ENCODE measurements at places on chromosomes 11 and 22. TPM values are rescaled to one million over a fixed set of nuclear protein-coding genes. Genes with fewer than 3 reads are reported as not detected.

Gene FAM111B
- total RNA-seq: 5.6 TPM

Gene PRG3
- total RNA-seq: not detected

Gene DCDC1
- 0.08 TPM for total RNA-seq

Gene ANGPTL5
- not detected for total RNA-seq

Gene PACSIN3
- total RNA-seq: 42.2 TPM

Gene USP2
- total RNA-seq: 0.26 TPM

Gene TMEM191C
- total RNA-seq: 0.13 TPM

Gene SCN2B
- 0.48 TPM for total RNA-seq

Gene FRMD8
- 39.4 TPM for total RNA-seq

Gene OR51E2
- total RNA-seq: not detected

Gene ZNF214
- total RNA-seq: 1.8 TPM

Gene CCDC116
- 0.16 TPM for total RNA-seq

Gene OR52M1
- total RNA-seq: not detected

Gene RAG2
- not detected for total RNA-seq

Gene DDX17
- 213 TPM for total RNA-seq

Gene DDI1
- not detected for total RNA-seq

Gene CD248
- 135 TPM for total RNA-seq

Gene KMT5B
- total RNA-seq: 8.4 TPM

Gene OR52A1
- not detected for total RNA-seq

Gene AAMDC
- total RNA-seq: 17.3 TPM

Gene RCOR2
- 6.9 TPM for total RNA-seq

Gene APOA1
- total RNA-seq: 0.32 TPM

Gene IRF7
- 13.3 TPM for total RNA-seq

Gene YPEL1
- 4.1 TPM for total RNA-seq

Gene MMP11
- total RNA-seq: 10.9 TPM

Gene ADAMTS8
- 3.8 TPM for total RNA-seq

Gene CENPM
- total RNA-seq: 3.5 TPM

Gene LMO2
- total RNA-seq: 2.2 TPM

Gene SCT
- not detected for total RNA-seq

Gene CBY1
- 35.9 TPM for total RNA-seq

Gene DMC1
- 1.9 TPM for total RNA-seq

Gene TALDO1
- total RNA-seq: 172 TPM

Gene KCNQ1
- not detected for total RNA-seq

Gene MFNG
- total RNA-seq: not detected

Gene CHRM1
- not detected for total RNA-seq

Gene TTC17
- total RNA-seq: 29.3 TPM

Gene IL10RA
- total RNA-seq: not detected

Gene CABP2
- total RNA-seq: not detected

Gene CADM1
- 19.9 TPM for total RNA-seq

Gene INCENP
- total RNA-seq: 23.9 TPM

Gene RBMXL2
- not detected for total RNA-seq

Gene TESMIN
- 1.3 TPM for total RNA-seq

Gene MRPL17
- 53.4 TPM for total RNA-seq

Gene APOBEC3F
- 5.5 TPM for total RNA-seq

Gene TNKS1BP1
- 89.3 TPM for total RNA-seq

Gene APOBEC3H
- 0.16 TPM for total RNA-seq

Gene GPHA2
- not detected for total RNA-seq

Gene BIK
- total RNA-seq: not detected

Gene FAM181B
- total RNA-seq: under 0.01 TPM

Gene SPI1
- not detected for total RNA-seq

Gene TTC38
- 46.5 TPM for total RNA-seq

Gene OR8G1
- not detected for total RNA-seq

Gene HEPN1
- total RNA-seq: not detected
